NCI-H510A treated with DMSO at 0.1 percent for 48 hours (cell line): ENCODE measurements at places on chromosomes 12 and 14.
A peak's percentile ranks its signal among the peaks of the same experiment; 100 is the strongest.

- DNase-seq, result no peak
Measured at GRCh38 chr12:32777159-32777558, 21.5 kb upstream of the YARS2 start.

DNA sequence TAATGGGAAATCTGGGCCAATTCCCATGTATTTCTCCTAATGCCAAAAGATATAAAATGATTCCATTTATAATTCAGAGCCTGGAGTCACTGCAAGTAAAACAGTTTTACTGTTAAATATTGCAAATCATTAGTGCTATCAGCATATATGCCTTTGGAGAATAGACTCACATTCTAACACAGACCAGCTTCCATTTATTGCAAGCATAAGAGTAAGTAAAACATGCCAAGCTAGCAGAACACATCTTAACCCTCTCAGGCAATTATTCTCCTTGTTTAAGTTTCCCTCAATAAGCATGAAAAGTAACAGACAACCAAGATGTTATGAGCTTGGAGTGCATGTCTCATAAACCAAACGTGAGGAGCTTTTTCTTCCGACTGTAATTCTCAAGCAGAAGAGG lies 173.9 kb upstream of the GRIP1 start:
- no peak for DNase-seq

- no peak for DNase-seq
Measured at GRCh38 chr14:66881596-66881995, 307.6 kb upstream of the GARIN2 start.

DNA sequence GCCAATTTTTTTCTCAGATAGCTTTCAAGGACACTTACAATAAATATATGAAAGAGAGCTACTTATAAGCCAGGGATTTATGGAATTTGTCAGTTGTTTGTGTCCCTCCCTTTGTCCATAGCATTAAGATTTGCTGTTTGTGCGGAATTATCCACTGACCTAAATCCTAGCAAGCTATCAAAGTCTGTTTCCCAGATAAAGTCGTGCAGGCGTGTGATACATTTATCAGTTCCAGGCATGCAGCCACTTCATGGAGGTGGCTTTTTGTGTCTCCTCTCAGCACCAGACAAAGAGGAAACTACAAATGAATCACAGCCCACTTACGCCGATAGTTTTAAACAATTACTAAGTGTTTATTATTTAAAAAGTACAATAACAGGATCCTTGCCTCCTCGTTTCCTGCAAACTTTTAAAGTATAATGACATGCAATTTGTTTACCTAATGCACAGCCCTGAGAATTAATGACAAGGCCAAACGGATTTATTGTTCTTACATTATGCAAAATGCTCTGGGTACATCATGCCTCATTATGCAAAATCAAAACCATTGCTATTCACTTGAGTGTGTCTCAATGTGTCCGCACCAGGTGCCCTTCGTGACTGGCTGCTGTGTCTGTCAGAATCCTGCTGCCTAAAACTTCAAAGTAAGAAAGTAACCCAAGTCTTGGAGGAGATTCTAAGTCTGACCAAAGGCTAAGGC lies 423.2 kb downstream of the GLT1D1 start:
- peak; percentile 10 for DNase-seq

GRCh38 chr12:15979096-15980092 lies 68.3 kb downstream of the DERA start:
- DNase-seq, result no peak

DNA sequence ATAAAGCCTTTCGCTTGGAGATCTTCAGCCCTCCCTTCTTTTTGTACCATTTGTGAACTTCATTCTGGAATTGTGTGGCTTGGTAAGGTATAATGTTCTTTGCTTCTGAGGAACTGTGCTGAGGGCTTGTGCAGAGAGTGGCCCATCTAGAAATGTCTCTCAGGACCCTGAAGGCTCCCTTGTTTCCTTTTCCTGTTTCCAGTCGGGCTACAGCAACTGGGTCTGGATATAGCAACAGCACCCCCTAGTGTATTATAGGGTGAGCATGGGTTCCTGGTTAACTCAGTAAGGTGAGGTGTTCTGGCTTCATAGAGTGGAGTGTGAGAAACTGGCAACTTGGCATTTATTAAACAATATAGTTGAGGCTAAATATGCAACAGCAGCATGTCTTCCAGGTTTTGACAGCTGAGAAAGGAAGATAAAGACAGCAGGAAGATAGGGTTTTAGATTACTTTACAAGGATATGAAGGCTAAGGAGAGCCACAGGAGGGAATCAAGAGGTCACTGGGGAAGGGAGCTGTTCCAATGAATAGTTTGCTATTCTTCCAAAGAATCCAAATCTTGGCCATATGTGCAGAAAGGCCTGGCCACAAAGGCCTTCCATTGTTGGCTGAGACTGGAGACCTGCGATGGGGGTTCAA lies 49.1 kb upstream of the RNU6-8 start:
- DNase-seq, result peak; percentile 86

DNA sequence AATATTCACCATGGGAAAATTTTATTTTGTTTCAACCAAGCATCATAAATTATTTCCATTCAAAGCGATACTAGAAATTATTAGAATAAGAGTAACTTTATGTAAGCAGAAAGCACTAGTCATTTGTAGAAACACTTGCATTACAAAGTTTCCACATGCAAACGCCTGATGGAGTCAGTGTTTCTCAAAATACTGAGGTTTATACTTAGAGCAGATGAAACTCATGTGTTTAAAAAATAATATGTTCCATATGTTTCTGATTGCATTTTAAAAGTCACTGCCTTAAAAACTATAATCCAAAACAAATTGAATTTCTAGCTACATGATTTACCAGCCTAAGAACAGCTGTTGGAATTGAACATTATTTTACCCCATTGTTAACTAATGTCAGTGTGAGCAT lies 1246.4 kb downstream of the SLC16A7 start:
- DNase-seq, result no peak

- no peak for DNase-seq
Measured at GRCh38 chr14:20976291-20976690, 13.5 kb upstream of the METTL17 start.

DNA sequence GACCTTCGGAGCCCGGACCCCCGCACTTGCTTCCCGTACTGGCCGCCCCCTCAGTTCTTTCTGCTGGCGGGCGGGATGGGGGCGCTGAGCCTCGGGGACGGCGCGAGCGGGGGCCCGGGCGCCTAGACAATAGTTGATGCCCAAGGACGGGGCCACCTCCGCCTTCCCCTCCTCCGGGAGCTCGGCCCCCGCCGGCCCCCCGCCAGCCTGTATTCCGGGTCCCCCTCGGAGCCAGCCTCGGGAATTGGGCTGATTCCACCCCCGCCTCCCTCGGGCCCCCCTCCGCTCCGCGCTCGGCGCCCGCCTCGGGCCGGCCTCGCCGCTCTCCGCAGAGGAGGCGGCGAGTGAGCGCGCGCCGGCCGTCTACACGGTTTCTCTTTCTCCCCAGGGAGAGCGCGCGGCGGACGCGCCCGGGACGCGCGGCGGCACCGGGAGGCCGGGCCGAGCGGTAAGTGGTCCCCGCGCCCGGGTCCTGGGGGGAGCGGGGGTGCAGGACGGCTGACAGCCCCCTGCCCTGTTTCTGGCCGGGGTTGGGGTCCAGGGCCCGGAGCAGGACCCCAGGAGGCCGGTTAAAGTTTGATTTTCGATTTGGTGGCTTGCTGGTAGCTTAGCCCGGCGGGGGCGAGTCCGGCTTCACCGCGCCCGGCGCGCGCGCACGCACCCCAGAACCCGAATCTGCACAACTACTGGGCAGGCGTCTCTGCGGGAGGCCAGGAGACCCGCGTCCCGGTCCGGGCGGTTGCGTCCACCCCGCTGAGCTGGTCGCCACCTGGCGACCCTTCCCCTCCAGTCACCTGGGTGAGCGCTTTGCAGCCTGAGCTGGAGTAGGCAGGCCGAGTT lies 413.7 kb downstream of the PCNX1 start:
- peak; percentile 38 for DNase-seq

DNA sequence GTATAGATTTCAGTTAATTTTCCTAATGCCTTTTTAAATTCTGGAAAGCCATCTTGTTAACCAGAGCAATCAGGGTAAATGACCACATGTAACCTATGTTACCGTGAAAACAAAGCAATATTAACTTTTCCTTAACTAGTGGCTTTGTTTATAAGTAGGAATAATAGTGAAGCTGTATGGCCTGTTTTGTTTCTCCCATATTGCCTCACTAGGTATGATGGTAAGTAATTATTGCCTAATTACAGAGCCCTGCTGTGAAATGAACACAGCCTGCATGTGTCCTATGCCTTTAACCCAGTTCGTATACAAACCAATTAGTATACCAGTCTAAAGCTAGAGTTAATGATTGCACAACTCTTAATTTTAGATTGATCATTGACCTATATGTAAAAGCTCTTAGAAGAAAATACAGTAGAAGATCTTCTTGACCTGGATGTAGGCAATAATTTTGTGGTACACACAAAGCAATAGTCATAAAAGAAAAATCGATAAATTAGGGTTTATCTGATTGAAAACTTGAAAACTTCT lies 249.9 kb downstream of the CCDC91 start:
- no peak for DNase-seq

DNA sequence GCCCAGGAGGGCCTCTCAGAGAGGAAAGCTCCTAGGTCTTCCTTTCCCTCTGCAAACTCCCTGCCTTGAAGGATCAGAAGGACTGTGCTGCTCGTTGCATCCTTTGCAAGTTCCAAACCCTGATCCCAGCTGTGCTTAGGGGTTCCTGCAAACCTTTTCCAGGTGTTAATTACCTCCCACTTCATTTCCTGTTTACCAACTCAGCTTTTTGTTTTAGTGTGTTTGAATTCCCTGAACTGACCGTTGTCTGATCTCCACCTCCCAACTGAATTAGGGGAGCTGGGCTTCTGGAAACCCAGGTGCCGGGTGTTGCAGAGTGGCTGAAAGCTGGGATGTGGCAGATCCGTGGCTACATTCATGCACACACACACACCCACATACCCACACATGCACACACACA lies 20.6 kb upstream of the BDKRB1 start:
- DNase-seq, result no peak

- DNase-seq, result peak; percentile 87
Measured at GRCh38 chr12:69779928-69780327, 41.3 kb downstream of the RAB3IP start.

DNA sequence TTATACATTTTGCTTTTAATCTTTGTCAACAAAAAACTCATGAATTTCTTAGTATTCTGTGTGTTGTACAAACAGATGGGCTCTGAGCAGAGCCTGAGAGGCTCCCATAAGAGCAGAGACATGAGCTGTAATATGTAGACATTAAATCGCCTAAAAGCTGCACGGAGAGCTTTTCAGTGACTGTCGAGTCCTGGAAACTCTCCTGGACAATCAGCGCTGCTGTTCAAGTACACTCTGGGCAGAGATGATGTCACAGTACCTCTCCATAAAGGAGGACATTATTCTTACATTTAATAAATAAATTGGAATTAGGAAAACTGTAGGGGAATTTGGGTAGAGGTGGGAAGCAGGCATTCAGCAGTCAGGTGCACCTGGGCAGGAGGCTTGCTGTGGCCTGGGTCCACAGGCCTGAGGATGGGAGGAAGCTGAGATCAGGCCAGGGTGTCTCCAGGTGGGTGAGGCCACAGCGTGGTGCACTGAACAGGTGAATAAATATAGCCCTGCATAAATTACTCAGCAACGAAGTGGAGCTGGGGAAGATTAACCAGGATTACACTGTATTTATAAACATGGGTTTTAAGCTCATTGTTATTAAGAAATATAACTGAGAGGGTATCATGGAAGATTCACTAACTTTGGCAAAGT lies 13.3 kb upstream of the TCL1A start:
- peak; percentile 84 for DNase-seq

GRCh38 chr12:16531621-16532020 lies 74.3 kb downstream of the LMO3 start:
- peak; percentile 96 for DNase-seq

GRCh38 chr12:27164330-27165040 lies 79.6 kb upstream of the STK38L start:
- DNase-seq, result no peak

DNA sequence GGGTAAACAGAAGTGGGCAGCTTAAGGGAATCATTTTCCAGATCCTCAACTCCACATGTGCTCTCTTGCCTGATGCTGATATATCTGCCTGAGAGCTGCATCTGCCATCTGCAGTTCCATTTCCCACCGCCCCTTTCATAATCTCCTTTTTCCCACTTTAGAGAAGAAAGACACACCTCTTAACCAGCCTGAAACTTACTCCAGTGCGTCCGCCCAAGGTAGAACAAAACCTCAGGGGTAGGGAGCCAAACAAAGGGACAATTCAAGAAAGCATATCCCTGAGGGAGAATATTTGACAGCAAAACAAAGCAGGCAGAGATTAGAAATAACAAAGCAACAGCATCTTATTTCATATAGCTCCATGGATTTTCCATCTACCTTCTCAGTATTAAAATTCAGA lies 4.3 kb downstream of the MDM1 start:
- DNase-seq, result no peak

DNA sequence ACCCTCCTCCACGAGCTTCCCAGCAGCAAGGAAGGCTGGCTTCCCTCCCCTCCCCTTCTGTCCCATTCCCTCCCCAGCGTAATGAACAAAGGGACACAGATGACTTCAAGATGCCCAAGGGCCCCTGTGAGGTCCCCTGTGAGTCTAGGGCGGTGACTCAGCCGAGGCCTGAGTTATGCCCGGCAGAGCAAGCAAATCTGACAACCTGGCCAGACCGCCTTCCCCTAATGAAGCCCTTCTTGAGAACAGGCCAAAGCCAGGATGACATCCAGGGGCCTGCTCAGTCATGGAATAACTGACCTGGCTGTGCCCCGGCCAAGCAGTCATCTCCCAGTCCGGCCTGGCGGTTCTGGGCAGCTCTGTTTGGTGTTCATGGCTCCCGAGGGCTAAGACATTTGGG lies 89.2 kb downstream of the DICER1 start:
- no peak for DNase-seq

- no peak for DNase-seq
Measured at GRCh38 chr14:101120641-101121507, 217.4 kb upstream of the RTL1 start.

- DNase-seq, result no peak
Measured at GRCh38 chr12:115129727-115130126, 445.8 kb upstream of the TBX3 start.

DNA sequence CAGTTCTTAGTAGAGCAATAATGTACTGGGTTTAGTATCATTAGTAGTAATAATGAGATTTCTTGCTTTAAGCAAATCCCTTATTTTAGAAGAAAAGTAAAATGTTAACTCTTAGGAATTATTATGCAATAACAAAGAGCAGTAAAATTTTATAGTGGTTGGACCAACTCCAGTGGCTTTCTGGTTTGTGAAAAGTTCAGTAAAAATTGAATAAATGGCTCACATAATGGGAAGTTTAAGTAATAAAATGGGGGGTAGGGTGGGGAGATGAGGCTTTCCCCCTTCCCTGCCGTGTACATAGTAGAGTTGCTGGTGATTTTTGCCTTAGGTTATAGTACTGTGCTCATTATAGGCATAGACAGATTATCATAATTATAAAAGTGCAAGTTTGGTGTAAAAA lies 250.5 kb upstream of the ATP2B1 start:
- no peak for DNase-seq

GRCh38 chr12:31390991-31391390 lies 65.0 kb upstream of the SINHCAF start:
- no peak for DNase-seq

DNA sequence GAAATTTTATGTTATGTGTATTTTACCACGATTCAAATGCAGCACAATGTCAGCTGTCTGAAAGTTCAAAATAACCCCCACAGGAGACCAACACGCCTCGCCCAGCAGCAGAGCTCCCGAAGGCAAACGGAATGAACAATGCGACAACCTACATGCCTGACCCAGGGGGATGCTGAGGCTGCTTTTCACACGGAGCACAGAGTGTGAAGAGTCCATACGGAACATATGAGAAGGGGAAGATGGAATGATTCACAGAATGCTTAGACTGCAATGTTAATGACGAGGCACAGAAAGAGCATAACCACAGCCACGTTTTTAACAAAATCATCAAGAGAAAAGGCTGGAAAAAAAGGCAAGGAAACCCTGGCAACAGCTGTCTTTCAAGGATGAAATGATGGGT lies 22.6 kb downstream of the ZFYVE21 start:
- DNase-seq, result no peak
